ENCODE measurements at places on chromosomes 16 and 17.

DNA sequence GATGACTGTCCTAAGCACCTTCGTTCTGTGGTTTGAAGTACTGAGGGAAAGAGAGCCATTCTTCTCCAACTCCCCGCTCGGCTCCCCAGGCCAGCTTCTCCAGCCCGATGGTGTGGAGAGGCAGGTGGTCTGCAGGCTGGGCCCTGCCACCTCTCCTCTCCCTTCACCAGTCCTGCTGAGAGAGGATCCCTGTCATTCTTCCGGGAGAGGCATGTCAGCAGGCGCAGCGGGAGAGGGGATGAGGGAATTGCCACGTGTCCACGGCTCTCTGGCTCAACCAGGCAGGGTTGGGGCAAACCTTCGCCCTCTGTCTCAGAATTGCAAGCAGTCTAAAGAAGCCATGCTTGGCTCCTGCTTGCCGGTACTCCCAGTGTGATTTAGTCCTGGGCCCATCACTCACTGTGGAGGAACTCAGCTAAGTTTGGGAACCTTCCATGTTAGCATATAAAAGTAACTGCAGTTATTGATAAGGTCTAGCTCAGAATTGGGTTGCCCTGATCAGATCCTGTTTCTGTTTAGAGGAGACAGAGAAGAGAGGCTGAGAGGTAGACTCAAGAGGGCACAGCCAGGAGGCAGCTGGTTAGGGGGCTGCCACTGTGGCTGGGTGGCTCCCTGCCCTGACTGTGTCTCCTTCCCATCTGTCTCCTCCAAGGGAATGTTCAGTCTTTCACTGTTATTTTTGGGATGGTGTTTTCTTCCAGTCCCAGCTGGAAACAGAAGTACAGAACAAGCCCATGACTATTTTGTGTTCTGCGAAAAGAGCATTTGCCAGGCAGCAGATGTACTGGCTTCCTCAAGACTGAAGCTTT, 17.4 kb downstream of the HS3ST3B1 start:
- DNase-seq = no peak

DNA sequence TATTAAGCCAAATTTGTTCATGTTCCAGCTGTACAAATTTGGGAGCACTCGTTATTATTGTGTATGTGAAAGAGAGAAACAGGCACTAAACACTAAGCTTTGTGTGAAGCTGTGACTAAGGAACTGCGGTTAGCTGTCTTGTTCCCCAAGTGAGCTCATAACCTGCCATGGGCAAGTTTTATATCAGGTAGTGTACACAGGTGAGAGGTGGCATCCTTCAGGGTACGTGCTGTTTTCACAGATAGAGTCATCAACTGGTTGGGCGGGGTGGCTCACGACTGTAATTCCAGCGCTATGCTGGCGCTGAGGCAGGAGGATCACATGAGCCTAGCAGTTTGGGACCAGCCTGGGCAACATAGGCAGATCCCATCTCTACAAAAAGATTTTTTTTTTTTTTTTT, 2.8 kb downstream of the DNAJA3 start:
- DNase-seq = no peak

- DNase-seq = no peak
Measured at GRCh38 chr17:83194186-83194561, 114.8 kb downstream of the METRNL start.

DNA sequence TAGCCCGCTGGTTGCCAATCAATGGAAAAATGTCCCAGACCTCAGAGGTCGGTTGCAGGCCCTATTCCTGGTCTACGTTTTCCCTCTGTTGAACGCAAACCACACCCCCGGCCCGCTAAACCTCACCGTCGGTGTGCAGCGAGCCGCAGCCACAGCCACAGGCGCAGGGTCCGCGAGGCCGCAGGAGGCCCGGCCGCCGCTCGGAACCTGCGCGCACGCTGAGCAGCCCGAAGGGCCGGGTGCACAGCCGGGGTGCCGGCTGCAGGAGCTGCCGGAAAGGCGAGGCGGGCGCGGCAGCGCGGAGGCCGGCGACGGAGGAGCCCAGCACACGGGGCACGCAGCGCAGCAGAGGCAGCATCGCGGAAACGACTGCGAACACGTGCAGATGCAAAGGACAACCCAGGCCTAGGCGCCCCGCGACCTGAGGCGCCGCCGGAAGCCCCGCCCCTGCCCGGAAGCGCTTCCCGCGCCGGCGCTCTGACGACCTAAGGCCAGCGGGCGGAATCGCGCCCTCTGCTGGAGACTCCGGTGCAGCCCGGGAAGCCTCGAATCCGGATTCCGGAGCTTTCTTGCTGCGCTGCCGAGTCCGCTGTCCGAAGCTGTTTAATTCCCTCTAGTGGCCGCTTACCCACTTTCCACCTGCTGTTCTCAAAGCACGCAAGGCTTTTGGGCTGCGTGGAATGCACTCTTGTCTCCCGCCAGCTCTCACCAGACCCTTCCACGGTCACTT, at the start of gene C1QBP:
C1QBP (minus strand) TSS at position 440 of the 730 bp plus-strand sequence; CDS start at position 358, 82 bp downstream.
- DNase-seq = peak; percentile 89

DNA sequence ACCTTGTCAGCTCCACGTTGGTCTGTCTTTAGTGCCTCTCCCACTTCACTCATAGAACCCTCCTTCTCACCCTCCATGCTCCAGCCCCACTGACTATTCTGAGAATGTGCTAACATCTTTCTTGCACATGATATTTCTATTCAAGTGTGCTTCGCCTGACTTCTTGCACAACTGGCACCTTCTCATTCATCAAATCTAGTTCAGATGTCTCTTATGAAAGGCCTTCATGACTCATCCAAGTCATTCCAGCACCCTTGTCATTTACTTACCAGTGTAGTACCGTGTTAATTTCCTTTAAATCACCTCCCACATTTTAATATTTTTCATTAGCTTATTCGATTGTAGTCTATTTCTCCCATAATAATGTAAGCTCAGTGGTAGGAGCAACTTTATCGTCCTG, 197.8 kb upstream of the PIRT start:
- no peak for DNase-seq

DNA sequence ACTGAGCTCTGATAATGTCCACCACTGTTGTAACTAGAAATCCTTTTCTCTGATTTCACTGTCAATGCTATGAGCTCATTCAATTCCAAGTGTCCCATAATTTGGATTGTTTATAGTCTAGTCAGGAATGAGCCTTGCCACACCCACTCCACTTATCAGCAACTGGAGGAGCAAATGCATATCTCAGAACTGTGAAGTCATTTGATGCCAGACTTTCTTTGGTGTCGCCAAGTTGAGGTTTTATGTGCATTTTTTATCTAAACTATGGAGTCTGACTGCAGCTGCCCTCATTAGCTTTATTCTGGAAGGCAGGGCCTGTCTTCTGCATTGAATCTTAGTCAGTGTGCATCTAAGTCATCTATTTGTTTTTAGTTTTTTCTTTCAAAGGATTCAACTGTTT, 361.3 kb downstream of the PMP22 start:
- no peak for DNase-seq

GRCh38 chr16:2825049-2825742, 4.9 kb upstream of the ZG16B start:
- DNase-seq = no peak

- DNase-seq = no peak
Measured at GRCh38 chr16:78549366-78549765, 449.9 kb downstream of the WWOX start.

GRCh38 chr17:69096541-69096940, 35.8 kb upstream of the ABCA9 start:
- DNase-seq = no peak

- no peak for DNase-seq
Measured at GRCh38 chr16:81593481-81593880, 148.9 kb downstream of the CMIP start.

GRCh38 chr16:9817586-9817985, 364.6 kb downstream of the GRIN2A start:
- DNase-seq = no peak

GRCh38 chr16:81720973-81721906, 57.9 kb upstream of the PLCG2 start:
- DNase-seq = no peak

DNA sequence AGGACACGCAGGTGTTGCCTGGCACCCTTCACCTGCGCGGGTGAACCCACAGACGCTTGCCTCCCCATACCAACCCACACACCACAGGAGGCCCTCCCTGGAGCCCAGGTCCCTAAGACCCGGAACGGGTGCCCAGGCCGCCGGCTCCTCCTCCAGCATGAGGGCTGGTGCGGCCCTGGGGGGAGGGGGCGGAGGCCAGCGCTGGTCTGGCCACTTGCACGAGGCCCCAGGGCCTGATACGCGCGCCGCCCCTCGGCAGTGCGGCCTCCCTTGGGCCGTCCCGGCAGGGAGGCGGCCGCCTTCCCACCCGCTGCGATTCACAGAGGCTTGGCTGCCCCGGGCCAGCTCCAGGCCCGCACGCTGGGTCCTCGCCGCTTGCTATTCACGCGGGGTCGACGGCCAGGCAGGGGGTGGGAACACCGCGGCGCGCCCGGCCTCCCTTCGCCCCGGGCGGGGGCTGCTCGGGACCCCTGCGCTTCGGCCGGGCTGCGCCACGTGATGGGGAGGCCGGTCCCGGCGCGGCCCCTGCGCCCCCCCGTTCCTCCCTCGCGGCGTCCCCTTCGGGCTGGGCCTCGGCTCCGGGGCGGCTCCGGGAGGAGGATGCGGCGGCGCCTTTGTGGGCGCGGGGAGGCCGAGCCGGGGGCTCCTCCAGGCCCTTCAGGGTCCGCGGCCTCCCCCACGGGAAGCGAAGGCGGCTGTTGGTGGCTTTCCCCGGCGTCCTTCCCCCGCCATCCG, 685 bp downstream of the FASN start:
- DNase-seq = no peak

DNA sequence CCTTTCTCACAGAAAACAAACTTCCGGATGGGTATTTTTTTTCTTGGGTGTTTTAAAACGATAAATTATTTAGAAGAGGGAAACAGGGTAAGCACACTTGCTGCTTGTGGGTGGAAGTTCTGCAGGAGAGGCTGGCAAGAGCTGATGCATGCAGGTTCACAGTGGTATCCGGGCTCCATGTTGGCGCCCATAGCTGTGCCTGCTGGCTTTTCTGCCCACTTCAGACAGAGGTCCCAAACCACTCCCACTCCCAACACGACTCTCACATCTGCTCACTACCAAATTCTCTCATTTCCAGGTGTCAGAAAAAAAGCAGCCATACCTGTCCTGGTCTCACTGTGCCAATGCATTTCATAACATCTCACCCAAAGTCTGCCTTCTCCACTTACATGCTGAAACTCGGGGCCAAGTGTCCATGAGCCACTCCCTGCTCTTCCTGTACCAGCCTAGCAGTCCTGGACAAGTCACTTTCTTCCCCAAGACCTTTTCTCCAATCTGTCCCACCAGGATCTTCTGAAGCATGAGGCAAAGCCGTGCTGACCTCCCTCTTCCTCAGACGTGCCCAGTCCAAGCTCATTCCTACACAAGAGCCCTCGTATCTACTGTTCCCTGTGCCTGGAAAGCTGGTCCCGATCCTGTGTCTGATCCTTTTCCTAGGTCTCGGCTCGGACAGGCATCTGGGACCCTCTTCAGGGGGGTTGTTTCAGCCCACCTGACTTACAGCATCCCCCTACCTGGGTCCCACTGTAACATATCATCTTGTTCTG, 1.5 kb downstream of the CD300LF start:
- no peak for DNase-seq

DNA sequence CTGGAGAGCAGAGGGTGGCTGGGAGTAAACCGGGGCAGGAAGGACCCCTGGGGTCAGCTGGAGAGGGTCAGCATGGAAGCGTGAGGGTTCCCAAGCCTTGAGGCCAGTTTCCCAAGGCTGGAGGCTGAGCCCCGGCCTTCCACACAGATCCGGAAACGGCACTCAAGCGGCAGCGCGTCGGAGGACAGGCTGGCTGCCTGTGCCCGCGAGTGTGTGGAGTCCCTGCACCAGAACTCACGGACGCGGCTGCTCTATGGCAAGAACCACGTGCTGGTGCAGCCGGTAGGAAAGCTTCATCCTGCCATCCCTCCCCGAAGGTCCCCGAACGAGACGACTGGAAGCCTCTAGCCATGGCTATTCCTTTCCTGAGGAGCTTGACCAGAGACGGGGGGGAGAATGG, 26.0 kb downstream of the SGSM2 start:
- DNase-seq = no peak

- DNase-seq = no peak
Measured at GRCh38 chr17:35607239-35607847, 20.2 kb downstream of the AP2B1 start.

DNA sequence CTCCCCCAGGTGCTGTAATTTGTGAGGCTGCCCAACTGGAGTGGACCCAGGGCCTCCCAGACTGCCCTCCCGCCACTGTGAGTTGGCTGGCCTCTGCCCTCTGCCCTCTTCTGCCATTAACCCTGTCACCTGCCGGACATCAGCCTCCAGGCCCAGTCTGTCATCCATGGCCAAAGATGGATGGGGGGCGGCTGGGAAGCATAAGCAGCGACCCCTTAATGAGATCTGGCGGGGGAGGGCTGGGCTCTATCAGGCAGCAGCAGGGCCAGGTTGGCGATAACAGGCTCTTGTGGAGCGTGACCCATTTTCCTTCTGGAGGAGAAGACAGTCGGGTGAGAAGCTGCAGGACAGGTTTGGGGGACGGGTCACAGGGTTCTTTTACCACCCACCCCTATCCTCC, 25.3 kb downstream of the CDK5RAP3 start:
- DNase-seq = no peak

DNA sequence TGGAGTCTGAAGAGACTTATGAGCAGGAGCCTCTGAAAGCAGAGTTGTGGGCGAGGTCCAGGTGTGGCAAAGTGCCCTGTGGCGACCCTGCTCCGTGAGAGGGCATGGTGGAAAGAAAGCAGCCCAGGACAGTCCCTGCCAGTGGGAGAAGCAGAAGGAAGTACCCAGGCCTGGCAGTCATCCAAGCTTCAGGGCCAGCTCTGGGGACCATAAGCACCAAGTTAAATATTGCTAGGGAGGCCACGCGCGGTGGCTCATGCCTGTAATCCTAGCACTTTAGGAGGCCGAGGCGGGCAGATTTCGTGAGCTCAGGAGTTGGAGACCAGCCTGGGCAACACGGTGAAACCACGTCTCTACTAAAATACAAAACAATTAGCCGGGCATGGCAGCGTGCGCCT, 4.9 kb upstream of the ASGR1 start:
- DNase-seq = no peak
